NCI-H2107 (cell line): ENCODE measurements at places on chromosomes 3 and 15.

- no peak for DNase-seq
These were observed 189.8 kb downstream of the PLCL2 start for GRCh38 chr3:17074559-17074958.

GRCh38 chr3:195768831-195769303 lies 42.9 kb downstream of the MUC4 start:
- DNase-seq = no peak

DNA sequence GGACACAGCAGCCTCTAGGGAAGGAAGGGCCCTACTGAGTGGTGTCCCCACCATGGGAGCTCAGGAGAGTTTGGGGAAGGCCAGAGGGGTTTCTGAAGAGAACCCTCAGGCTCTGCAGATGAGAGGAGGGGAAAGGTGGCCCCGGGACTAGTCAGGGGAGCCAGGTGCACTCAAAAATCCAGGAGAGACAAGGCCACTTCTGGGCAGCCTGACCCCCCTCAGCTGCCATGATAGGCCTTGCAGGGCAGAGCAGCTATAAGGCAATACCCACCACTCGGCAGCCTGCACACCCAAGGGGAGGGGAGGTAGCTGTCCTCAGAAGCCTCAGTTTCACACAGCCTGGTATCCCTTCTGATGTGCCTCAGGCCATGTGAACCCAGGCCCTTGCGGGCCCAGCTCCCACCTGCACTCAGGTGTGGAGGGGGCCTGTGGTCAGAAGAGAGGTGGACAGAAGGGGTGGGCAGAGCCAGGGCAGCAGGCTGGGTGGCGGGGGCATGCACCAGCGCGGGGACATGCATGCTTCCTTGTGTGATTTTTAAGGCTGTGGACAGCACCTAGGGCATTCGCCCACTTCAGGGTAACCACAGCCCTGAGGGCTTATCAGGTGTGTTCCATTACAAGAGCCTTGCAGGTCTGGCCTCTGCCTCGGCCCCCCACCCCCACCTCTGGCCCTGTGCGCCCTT lies 34.6 kb downstream of the SRPRB start:
- no peak for DNase-seq

DNA sequence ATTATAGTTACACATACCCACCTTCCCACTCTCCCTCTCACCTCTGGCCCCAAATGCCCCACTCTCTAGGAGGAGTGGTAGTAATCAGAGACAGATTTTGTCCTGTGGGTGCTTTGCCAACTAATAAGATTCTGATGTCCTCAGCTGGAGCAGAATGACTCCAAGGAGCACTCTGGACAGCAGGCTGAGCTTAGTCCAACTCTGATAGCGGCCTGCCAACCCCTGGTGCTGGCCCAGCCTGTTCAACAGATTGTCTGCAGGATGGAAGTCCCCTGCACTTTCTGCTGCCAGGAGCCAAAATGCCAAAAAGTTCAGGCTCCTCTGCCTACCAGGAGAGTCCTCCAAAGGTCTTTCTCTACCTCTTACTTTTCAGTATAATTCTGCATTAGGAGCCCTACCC lies 160.5 kb upstream of the UMPS start:
- no peak for DNase-seq

- DNase-seq = no peak
These were observed 108.9 kb upstream of the ETV5 start for GRCh38 chr3:186217820-186218164.

- no peak for DNase-seq
These were observed 56.6 kb downstream of the SEC22A start for GRCh38 chr3:123258359-123258758.

DNA sequence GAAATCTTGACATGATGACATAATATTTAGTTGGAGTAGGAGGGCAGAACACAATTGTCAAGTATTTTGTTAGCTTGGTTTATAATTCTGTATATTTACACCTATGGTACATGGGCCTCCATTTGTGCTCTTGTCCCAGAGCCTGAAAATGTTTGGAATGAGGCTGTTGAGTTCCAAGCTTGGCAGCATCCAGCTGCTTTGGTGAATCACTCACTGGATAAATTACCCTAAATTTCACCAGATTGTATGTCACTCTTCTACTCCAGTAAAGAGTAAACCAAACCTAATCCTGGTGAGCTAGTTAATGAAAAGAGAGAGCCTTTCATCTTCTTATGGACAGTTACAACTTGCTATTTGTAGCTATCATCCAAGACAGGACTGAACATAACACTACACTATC lies 928.7 kb downstream of the DIPK2A start:
- DNase-seq = no peak

DNA sequence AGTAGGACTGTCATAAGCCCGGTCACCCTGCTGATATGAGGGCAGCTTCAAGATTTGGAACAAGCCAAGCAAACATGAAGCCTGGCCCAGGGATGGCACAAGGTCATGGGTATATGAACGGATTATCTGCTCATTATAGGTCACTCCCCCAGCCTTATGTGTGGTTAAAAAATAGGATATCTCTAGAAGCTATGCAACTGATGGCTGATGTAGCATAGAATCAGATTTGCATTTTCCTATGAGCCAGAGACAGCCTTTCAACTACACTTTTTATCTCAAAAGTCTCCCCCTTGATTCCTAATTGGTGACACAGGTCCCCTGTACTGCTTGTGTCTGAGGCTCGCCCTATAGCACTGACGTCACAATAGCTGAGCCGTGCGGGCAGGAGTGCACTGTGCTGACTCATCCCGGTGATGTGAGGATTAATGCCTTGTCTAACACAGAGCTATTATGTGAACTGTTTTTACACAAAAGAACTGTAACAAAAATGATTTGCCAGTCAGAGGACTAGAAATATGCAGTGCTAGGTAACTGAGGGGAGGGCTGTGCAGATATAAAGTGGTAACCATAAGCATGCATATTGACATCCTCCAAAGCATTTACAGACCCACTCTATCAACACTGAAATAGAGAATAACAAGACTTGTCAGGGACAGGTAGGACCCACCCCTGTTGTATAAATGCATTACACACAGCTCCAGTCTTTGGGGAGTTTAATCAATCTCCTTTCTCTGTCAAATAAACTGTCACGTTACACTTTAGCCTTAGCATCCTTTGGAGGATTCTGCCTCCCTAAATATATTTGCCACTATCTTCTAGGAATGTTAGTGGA lies 204.9 kb downstream of the TIGIT start:
- peak; percentile 59 for DNase-seq

GRCh38 chr3:100653604-100654294 lies 44.3 kb downstream of the ADGRG7 start:
- no peak for DNase-seq

DNA sequence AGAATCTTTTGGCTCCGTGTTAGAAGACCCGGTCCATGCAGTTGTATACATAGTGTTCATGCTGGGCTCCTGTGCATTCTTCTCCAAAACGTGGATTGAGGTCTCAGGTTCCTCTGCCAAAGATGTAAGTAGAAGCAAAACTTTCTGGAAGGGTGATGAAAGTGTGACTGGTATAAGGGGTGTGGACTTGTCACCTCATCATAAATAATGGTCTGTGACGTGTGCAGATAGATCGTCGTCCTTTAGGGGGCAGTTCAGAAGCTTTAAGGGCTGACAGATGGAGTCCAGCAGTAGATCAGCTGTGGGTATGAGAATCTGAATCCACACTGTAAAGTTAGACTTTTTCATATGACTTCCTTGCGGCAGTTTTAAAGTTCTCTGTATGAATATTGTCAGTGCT lies 15.3 kb downstream of the SEC61A1 start:
- no peak for DNase-seq

GRCh38 chr15:38687340-38687739 lies 122.7 kb upstream of the RASGRP1 start:
- no peak for DNase-seq

DNA sequence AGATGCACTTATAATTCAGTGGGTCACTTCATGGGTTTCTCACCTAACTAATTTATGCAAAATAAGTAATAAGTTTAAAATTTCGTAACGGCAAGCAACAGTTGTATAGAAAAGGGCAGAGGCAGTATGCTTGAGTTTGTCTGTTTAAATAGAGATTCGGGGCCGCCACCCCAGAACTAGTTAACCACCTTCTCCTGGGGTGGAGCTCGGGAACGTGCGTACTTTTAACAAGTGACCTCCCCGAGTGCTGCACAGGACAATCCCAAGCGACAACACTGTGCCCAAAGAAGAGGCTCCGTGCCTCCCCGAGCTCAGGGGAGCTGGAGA lies 439 bp downstream of the SSR3 start:
- no peak for DNase-seq

GRCh38 chr3:141507392-141508066 lies 20.7 kb downstream of the RASA2 start:
- DNase-seq = no peak

DNA sequence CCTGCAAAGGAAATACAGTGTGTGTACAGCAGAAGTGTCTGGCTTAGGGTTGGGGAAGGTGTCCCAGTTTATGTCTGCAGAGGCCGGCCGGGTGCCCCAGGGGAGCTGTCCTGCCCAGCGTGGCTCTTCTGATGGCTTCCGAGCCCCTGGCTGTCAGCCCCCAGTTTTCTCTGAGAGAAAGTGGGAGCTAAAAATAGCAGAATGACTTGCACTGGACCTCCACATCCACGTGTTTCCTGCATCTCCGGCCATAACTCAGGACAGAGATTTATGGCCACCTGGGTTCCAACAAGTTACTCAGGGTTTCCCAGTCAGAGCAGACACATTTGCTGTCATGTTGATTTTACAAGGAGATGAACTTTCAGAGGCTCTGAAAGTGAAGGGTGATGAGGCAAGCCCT lies 192.0 kb downstream of the ATP10A start:
- DNase-seq = no peak

DNA sequence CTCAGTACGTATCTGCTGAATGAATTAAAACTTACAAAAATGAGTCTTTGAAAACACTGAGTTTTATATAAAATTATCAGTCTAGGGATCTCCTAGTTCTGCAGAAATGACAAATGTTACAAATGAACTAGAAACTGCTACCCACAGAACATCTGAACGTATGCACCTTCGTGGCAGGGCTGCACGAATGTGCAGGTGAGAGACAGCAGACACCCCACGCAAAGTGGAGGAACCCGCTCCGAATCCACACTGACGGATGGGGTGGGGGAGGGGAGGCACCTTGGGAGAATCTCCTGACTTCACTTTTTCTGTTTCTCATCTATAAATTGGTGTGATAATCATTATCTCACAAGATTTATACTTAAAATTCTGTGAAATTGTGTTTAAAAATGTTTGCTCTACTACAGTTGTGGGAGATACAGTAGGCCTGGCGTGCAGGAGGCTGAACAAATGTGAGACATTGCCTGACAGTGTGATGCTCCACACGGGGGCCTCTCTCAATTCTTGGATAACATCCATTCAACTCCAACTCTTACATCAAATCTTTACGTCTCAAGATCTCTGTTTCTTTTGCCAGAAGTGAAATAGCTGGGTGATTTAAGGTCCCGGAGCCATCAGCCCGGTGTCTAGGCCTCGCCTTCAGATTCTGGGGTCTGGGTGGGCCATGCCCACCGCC lies 86.9 kb downstream of the ATP10A start:
- no peak for DNase-seq

- no peak for DNase-seq
These were observed 377.4 kb upstream of the RGMA start for GRCh38 chr15:93466380-93466779.

- DNase-seq = no peak
These were observed 414.5 kb upstream of the MDFIC2 start for GRCh38 chr3:70726961-70727360.

GRCh38 chr15:70060214-70060992 lies 37.3 kb downstream of the TLE3 start:
- no peak for DNase-seq

DNA sequence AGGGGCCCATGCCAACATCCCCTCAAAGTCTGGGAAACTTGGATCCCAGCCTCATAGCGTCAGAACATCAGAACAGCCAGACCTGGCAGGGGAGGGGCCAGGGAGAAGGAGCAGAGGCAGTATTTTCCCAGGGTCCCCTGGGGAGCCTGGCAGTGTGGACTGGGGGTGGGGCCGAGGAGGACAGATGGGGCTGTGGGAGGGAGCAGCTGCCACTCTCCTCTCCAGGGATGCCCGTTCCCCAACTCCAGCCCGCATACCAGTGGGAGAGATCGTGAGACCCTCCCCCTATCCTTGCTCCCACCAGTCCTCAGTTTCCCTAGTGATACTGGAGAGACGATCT lies 6.5 kb upstream of the DNAJB8 start:
- no peak for DNase-seq

- DNase-seq = no peak
These were observed 115.2 kb downstream of the ANO10 start for GRCh38 chr3:43506644-43507043.

DNA sequence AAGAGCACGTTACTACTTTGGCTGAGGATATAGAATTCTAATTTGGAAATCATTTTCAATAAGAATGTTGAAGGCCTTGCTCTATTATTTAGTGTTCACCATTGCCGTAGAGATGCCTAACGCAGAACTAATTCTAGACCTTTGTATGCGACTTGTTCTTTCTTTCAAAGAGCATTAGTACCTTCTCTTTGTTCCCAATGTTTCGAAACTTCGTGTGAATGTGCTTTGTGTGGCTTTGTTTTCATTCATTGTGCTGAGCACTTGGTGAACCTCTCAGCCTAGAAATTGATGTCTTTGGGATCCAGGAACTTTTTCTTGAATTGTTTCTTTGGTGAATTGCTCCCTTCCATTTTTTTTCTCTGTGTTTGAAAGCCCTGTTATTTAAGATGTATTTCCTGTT lies 19.8 kb upstream of the PCSK6 start:
- DNase-seq = no peak

DNA sequence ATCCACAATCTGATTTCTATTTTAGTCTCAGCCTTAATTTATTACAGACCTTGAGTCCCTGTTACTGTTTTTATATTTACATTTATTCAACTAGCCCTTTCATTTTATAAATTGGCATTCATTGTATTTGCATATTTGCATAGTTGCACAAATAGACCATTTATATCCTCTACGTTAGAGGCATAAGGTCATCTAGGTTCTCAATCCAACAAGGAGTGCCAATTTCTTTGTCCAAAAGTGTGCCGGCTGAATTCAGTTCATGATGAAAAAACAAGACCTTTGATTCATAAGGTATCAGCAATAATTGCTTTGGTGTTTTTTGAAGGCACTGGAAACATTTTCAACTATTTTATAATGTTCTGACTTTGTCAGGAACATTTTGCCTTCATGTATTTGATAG lies 33.9 kb upstream of the NANOGP8 start:
- no peak for DNase-seq

- no peak for DNase-seq
These were observed 39.1 kb downstream of the ABTB1 start for GRCh38 chr3:127711896-127712295.

DNA sequence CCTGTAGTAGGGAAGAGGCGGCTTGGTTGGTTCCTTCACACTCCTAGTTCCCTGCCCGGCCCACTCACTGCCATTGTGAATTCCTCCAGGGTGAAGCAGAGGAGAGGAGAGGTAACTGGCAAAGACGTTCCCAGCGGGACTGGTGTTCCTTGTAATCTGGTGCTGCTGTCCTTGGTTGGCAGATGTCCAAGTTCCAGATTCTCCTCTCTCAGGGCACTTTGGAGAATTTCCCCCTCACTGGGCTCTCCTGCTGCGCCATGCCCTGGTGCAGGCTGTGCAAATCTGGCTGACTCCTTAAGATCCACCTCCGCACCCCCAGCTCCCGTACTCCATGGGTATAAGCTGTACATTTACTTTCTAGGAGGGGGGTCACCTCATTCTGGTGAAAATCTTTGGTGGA lies 37.3 kb downstream of the THSD4 start:
- DNase-seq = no peak

- no peak for DNase-seq
These were observed 64.7 kb upstream of the SEC22A start for GRCh38 chr3:123137001-123137400.

- DNase-seq = no peak
These were observed 12.7 kb downstream of the ZBTB38 start for GRCh38 chr3:141380987-141381386.

- no peak for DNase-seq
These were observed 217.3 kb downstream of the SUCLG2 start for GRCh38 chr3:67437090-67437489.

- no peak for DNase-seq
These were observed 59.2 kb downstream of the LYZL4 start for GRCh38 chr3:42351207-42351606.
